ENCODE measurements at places on chromosomes 3 and 15.

GRCh38 chr15:52180196-52180835 lies 10.9 kb downstream of the GNB5 start:
- no peak for DNase-seq

DNA sequence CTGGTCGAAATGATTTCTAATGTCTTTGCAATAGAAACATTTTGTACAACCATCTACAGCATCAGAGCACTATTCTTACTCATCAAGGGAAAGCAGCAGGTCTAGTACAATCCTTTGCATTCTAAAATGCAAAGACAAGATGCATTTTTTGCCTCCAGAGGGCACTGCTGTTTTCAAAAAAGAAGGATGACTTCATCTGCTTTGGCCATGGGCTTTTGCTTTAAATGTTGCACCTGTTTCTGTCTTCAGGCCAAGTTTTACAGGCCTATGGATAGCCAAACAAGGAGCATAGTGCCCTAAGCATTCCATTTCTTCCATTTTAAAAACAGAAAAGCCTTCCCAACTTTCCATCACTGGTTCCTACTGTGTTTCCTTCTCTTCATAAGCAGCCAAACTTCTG lies 3.4 kb downstream of the PARP9 start:
- DNase-seq = no peak

DNA sequence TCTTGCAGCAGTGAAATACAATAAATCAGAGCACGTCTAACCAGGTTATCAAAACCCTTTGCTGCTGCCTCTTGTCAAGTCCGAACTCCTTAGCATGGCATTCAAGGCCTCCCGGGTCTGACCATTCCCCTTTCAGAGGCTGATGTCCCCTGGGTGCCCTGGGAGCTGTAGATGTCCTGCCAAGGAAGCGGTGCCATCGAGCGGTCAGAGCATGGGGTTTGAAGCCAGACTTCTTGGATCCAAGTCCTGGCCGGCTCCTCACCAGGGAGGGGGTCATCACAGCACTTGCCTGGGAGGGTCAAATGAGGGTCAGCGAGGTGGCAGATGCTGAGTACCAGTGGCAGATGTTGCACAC lies 496 bp downstream of the TF start:
- no peak for DNase-seq

- no peak for DNase-seq
Measured at GRCh38 chr3:13657660-13658435, 108.9 kb downstream of the FBLN2 start.

GRCh38 chr15:61946778-61947177 lies 113.5 kb downstream of the VPS13C start:
- DNase-seq = no peak

GRCh38 chr3:189355481-189356201 lies 183.9 kb downstream of the TPRG1 start:
- peak; percentile 89 for DNase-seq

- DNase-seq = no peak
Measured at GRCh38 chr3:60325610-60326170, 925.6 kb downstream of the FHIT start.

DNA sequence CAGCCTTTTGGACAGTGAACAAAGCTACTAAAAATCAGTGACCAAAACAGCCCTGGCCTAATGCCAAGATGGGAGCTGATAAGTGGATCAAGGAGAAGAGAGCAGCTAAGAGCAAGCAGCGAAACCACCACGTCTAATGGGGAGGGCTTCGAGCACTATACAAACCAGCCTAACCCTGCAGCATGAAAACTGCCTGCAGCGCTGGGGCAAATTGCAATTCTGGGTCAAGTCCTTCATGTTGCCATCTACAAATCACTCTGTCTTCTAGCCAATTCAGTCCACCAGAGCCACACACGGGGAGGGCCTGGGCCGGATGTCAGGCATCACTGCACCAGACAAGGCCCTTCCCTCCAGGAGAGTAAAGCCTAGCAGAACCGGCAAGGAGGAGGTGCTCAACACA lies 30.5 kb upstream of the SPATA12 start:
- no peak for DNase-seq

GRCh38 chr3:5187156-5187919 lies at the start of gene EDEM1:
EDEM1 (plus strand) TSS chr3:5187707; CDS start chr3:5187806, 99 bp downstream.
- DNase-seq = peak; percentile 74

- DNase-seq = no peak
Measured at GRCh38 chr3:52104684-52105640, 48.6 kb upstream of the DUSP7 start.

DNA sequence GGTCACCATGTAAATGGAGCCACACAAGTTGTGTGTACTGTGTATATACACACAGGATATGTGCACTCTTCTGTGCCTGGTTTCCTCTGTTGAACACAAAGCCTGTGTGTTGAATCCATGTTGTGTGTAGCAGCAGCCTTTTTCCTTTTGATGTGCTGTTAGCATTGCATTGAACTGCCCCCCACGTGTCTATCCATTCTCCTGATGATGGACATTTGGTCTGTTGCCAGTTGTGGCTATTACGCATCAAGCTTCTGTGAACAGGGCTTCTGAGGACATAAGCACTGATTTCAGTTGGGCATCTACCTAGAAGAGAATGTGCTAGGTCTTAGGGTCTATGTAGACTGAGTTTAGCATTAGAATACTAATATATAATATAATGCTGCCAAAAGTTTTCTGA lies 77.4 kb downstream of the LSM3 start:
- no peak for DNase-seq
